Activated T-cell treated with anti-CD3 and anti-CD28 coated beads, Interleukin-2, amount 50 U/mL, for 72 hours (primary cell): ENCODE measurements at places on chromosomes 12 and 14. TPM values are rescaled to one million over a fixed set of nuclear protein-coding genes. Genes with fewer than 3 reads are reported as not detected.

DNA sequence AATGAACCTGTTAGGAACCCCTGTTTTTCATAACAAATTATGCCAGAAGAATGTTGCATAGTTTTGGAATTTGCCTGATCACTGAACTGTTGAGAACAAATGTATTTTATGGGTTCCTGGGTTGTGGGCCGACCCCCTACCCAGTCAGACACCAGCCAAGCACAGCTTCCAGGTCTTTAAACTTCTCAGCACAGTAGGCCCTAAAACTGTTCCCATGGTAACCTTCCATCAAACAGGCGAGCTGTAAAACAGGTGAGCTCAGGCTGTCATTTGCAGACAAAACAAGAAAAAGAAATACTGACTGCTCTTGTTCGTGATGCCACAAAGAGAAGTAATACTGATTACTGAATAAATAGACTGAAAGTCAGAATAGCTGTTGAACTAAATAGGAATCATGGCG lies 147.0 kb downstream of the PTPRO start:
- DNase-seq, result no peak

DNA sequence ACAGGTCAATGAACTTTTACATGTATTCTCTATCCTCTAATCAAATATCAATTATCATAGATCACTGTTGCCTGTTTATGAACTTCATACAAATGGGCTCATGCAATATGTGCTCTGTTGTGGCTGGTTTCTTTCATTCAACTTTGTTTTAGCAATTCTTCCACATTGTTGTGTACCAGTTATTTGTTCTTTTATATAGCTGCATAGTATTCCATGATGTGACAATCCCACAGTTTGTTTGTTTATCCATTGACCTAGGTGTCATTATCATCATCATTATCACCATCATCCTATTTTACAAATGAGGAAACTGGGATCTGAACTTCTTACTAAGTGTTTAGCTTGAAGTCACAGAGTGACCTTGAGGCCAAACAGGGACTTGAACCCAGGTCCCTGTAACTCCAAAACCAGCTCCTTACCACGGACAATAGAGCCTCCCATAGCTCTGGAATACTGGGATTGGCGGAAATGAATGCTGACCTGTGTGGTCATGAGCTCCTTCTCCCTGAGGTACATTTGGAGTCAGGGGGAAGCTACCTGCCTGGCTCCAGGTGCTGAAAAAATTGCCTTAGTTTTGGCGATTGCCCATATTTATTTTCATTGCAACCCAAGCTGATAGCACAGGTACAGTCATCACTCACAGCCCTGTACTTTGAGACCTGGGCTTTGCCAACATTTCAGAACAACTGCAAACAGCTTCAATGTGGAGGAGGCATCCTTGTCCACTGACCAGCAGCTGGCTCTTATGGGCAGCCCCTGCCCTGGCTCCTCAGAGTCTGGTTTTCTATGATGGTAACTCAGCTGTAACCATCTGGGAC lies 9.2 kb downstream of the ZFP36L1 start:
- no peak for DNase-seq

DNA sequence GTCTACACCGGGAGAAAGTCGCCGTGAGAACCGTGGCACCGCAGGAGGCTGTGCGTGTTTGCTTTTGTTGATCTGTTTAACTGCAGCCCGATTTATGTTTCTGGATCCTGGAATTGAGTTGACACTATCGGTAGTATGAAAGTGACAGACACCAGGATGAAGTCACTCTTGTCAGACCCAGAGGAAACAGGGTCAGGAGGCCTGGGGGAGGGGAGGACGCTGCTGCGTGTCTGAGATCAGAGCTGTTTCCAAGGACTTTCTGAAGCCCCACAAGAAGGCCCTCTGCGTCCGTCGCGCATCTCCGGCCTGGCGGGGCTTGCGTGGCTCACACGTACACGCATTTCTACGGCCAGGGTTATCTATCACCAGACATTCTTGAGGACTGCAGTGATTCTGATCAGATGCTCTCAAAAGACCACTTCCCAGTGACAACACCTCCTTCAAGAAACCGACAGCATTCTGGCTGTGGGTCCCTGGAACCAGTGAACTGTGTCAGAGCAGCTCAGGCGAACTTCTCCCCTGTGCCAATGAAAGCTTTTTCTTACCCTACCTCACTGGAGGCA lies 263.4 kb downstream of the ADGRD1 start:
- DNase-seq, result no peak

- no peak for DNase-seq
These were observed 6.4 kb upstream of the SLC38A4 start for GRCh38 chr12:46832130-46832704.

Gene FOXG1
- not detected for total RNA-seq

Gene EML5
- total RNA-seq, result 4.9 TPM
